ENCODE measurements at places on chromosomes 7 and 10. TPM values are rescaled to one million over a fixed set of nuclear protein-coding genes. Genes with fewer than 3 reads are reported as not detected.

Gene SFTPA2
- not detected for total RNA-seq

Gene CH25H
- 8.5 TPM for total RNA-seq

Gene BAIAP2L1
- 0.76 TPM for total RNA-seq

Gene HOXA6
- 4.0 TPM for total RNA-seq

Gene TRIM74
- total RNA-seq: not detected

Gene SPDYE8
- total RNA-seq: not detected

Gene AMZ1
- not detected for total RNA-seq

Gene LRRC17
- total RNA-seq: 16.3 TPM

Gene UCMA
- not detected for total RNA-seq

Gene NEUROD6
- not detected for total RNA-seq

Gene CALML5
- not detected for total RNA-seq

Gene HECW1
- not detected for total RNA-seq

Gene OR2A42
- not detected for total RNA-seq

Gene UBE2D1
- total RNA-seq: 14.7 TPM

Gene ZNF117
- total RNA-seq: 32.7 TPM
